Dermis blood vessel endothelial cell (primary cell): ENCODE measurements at places on chromosomes 13 and 19. TPM values are rescaled to one million over a fixed set of nuclear protein-coding genes. Genes with fewer than 3 reads are reported as not detected.

ZNF714 gene
- total RNA-seq: 10.7 and 13.6 TPM in 2 replicates

ADGRE3 gene
- total RNA-seq: not detected in 2 replicates

GNG7 gene
- total RNA-seq: 1.0 and 1.4 TPM in 2 replicates

KLK2 gene
- 0.14 TPM in 1 of 2 replicates, not detected in the other for total RNA-seq
